Activated CD8-positive, alpha-beta memory T cell treated with anti-CD3 and anti-CD28 coated beads for 1 hour (primary cell): ENCODE measurements at places on chromosomes 3 and 15.

- DNase-seq, result no peak
Observed at GRCh38 chr3:11379238-11379823, 107.1 kb downstream of the ATG7 start.

DNA sequence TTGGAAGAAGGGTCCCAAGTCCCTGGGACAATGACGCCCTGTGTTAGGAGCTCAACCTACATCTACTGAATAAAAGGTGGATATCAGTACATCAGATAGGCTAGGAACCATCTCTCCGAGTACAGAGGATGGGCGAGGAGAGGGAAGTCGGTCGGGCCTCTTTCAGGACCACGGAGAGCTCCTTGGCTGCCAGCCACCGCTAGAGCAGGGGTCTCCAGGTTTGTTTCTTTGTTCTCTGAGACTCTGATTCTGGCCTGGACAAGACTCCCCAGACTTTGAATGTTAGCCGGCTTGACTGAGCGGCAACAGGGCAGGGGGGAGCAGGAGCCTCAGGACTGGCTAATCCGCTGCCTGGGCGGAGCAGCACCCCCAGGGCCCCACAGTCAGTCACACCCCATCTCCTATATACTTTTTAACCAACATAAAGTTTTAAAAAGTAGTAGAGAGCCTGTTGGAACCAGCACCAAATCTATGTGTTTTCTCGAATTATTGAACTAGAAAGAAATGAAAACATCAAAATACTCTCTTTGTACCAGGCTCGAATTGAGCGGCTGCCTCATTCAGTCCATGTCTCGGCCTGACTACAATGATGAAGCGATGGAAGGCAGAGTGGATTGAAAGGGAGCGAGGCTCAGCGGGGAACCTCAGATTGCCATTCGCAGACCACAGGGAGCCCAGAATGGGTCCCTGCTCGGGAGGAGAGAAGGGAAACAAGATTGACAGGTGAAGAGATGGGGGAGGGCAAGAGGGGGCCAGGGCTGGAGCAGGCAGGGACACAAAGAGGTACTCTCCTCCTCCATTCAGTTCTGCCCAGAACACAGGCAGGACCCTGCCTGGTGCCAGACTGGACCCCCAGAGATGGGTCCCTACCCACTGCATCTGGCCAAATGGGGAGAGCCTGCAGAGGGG lies 131.6 kb downstream of the TPRA1 start:
- DNase-seq, result no peak

DNA sequence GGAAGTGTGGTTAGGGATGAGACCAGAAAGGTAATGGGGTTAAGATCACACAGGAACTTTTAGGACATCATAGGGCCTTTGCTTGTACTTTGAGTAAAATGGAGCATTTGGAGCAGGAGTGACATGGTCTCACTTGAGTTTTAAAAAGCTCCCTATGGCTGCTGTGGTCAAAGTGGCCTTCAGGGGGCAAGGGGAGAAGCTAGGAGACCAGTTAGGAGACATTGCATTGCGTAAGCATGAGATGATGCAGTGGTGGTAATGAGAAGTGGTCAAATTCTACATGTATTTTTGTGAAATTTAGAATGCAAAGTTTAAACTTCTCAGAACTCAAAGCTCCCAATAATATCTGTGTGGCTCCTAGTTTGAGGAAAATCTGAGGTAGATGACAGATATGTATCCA lies 27.9 kb downstream of the MED12L start:
- no peak for DNase-seq

DNA sequence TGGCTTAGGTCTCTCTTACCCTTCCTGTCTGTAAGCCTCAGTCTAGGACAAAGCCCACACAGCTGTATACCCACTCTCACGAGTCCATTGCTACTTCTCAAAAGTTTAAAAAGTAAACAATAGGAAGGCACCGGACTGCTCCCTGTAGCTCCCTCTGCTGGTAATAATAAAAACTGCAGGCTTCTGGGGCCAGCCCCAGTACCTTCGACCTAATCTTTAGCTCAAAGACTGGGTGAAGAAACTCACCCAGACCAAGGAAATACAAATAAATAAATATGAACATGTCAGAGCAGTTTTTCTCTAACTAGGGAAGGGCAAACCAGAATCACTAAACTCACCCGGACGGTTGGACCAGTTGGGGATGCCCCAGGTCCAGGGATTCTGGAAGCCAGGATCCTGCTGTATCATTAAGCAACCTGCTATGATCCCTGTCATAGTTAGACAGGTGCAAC lies 5.0 kb downstream of the FAM219B start:
- no peak for DNase-seq

DNA sequence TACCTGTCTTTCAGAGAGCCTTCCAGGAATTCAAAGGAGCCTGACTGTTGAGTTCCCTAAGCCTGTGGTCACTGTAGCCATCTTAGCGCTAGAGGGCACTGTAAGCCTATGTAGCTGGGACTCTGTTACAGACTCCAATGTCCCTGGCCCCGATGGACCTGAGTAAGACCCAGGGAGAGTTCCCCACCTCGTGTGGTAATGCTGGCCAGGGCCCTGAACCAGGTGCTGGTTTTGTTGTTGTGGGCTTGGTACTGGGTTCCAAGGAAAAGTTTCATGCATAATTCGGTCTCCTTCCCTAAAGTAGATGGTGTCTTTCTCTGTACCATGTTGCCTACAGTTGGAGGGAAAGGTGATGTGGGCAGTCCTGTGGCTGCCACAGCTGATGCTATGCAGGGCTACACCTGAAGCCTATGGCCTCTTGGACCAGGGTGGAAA lies 32.4 kb downstream of the CDAN1 start:
- DNase-seq, result no peak

GRCh38 chr3:70531063-70531657 lies 218.7 kb upstream of the MDFIC2 start:
- no peak for DNase-seq
